Stimulated activated CD4-positive, alpha-beta T cell treated with anti-CD3 and anti-CD28 coated beads, Interleukin-2, amount 100 ng/mL, for 24 hours (primary cell): ENCODE measurements at places on chromosomes 1 and 21.
A peak's percentile ranks its signal among the peaks of the same experiment; 100 is the strongest.

DNA sequence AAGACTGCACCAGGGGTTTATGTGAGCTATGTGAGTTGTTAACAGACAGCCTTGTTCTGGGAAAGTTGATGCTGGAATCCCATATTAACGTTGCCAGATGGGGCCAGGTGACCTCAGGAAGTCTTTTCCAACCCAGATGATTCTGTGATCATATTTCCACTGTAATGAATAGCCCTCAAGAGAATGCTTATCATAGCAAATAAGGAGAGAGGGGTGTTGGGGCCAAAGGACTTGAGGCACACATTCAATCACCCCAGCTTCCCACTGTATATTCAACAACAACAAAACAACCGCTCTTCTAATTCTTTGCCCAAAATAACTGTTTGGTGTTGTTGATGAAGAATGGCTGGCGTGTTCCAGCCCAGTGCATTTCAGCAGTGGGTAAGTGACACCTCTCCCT, 14.1 kb downstream of the ZNF697 start:
- DNase-seq = no peak

DNA sequence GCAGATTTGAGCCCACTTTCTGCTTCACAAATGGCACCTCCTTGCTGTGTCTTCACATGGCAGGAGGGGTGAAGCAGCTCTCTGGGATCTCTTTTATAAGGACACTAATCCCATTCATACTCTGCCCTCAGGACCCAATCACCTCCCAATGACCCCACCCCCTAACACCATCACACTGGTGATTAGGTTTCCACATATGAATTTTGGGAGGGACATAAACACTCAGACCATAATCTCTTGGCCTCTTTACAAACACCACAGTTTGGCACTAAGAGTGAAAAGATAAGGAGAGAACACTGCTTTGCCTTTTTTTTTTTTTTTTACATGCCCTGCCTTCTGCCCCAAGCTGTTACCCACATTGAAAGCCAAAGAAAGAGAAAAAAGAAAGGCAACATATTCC, 166.2 kb upstream of the NFIA start:
- DNase-seq = no peak

- DNase-seq = no peak
These were observed 33.5 kb upstream of the MRPS6 start for GRCh38 chr21:34039678-34040382.

- DNase-seq = no peak
These were observed 626 bp upstream of the HLCS start for GRCh38 chr21:36966821-36967768.

GRCh38 chr21:31098576-31099005, 60.3 kb upstream of the KRTAP19-8 start:
- DNase-seq = peak; percentile 83

DNA sequence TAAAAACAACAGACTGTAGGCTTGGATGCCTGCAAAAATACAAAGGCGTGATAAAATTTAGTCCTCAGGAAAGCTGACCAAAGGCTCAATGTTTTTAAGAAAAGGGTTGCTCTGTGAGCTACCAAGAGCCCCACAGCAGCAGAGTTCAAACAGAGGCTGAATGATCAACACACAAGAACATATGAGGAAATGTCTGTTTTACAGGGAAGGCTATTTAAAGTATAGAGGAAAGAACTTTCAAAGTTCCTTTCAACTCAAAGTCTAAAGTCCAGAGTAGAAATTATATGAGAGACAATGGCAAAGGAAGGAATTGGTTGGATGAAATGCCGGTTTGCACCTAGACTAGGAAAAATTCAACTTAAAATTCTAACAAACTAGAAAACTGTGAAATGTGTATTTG, 8.6 kb downstream of the CLSTN1 start:
- no peak for DNase-seq

- no peak for DNase-seq
These were observed 114.8 kb upstream of the DPYD start for GRCh38 chr1:98035602-98036002.

- DNase-seq = no peak
These were observed 11.5 kb upstream of the LINGO4 start for GRCh38 chr1:151816548-151817352.

- DNase-seq = no peak
These were observed 5.9 kb upstream of the VCAM1 start for GRCh38 chr1:100713626-100714025.

DNA sequence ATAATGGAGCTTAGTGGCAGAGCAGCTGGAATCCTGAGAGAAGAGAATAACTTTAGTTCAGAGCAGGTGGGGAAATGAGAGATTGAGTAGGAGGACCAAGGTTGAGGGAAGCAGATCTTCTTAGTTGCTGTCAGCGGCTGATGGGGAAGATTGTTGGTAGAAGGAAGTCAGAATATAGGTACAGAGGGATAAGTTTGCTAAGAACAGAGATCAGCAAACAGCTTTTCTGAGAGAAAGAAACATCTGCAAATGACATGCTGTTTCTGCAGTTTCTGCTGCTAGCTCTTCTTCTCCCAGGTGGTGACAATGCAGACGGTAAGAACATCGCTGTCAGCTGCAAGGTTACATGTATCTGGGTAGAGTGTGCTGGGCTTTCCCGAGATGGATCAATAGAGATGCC, at the start of gene CD1C:
Gene CD1C, plus strand, starts transcription at position 113 of the 400 bp plus-strand sequence. Its CDS starts 142 bp downstream, at position 255.
- DNase-seq = no peak

DNA sequence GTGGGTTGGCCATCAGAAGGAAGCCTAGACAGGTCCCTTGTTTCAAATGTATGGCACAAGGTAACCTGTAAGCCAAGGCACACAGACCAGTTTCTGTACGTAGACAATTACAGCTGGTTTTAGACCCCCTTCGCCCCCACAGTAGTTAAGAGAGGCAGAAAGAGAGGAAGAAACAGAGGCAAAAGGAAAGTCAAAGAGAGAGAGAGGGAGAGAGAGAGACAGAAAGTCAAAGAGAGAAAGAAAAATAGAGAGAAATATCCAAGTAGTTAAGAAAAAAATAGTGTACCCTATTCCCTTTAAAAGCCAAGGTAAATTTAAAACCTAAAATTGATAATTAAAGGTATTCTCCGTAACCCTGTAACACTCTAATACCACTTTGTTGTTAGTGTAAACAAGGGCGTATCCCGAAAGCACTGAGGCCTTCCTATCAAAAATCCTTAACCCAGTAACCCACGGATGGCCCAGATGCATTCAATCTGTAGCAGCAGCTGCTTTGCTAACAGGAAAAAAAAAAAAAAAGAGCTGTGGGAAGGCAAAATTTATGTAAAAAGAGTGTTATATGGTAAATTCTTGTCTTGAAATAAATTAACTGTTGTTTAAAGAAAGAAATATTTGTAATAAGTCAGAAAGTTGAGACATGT, 49.4 kb downstream of the ADCY10 start:
- no peak for DNase-seq
